Kidney epithelial cell (primary cell): ENCODE measurements at places on chromosomes 7 and 10. TPM values are rescaled to one million over a fixed set of nuclear protein-coding genes. Genes with fewer than 3 reads are reported as not detected.

DNA sequence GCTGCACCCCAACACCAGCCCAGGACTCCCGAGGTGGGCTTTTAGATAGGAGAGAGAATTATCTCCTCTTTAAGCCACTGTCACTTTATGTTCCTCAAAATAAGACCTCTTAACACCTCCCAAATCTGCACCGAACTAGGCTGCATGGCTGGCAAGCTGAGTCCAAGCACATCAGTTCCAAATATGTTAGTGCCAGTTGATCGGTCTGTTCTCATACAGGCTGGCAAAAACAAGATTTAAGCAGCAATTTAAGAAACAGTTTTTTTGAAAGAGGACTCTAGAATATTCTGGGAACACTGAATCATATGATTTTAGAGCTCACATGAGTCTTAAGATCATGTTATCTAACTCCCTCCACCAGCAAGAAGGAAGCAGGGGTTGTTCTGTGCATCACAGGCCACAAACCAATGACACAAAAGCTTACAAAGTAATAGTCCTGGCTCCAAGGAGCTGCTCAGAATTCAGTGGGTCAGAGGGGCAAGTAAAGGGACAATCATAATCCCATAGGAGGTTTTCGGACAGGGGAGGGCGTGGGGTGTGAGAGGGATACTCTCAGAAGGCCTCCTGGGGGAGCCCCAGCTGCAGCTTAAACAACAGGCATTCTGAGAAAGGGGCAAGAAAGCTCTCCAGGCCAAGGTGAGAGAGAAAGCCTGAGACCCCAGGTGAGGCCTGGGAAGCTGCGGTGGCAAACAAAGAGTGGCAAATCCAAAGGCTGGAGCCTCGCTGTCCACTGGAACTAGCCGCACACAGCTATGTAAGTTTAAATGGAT is 7.1 kb downstream of the COBL start:
- no peak for DNase-seq

GRCh38 chr10:35907548-35907947 is 265.5 kb upstream of the FZD8 start:
- no peak for DNase-seq

- DNase-seq: no peak
Measured at GRCh38 chr10:34291466-34292193, 523.5 kb downstream of the PARD3 start.

DNA sequence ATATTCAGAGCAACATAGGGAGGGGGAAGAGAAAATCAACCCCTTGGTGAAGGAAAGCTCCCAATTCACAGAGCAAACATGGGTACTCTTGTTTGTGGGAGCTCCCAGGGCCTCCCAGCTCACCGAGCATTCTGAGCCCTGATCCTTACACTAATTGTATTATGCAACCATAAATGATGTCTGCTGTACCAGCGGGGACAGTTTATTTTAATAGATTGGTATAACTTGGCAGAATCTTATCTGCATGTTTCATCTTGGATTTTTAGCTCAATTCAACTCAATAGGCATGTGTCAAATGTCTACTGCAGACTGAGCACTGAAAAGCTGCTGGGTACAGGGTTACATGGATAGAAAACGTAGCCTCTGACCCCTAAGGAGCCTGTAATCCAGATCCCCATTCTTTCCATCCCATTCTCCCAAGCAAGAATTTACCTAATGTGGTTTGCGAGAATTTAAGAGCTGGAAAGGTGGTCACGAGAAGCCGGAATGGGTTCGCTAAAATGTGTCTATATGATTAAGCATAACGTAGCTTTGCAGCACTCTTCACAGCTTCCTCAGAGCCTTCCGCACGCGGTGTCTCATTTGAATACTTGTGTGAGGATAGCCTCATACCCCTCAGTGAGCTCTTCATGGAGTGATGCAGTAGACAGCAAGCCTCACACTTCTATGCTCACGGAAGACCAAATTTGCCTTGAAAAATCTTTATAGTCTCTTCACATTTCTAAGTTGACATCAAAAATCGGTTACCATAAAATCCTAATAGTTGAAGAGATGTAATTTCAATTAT is 18.3 kb downstream of the EGFR start:
- no peak for DNase-seq

The POLR2J2 gene
- 0.14 and 1.2 TPM in 2 replicates for total RNA-seq

- DNase-seq: no peak
Measured at GRCh38 chr10:88642209-88642608, 22.0 kb upstream of the LIPF start.

DNA sequence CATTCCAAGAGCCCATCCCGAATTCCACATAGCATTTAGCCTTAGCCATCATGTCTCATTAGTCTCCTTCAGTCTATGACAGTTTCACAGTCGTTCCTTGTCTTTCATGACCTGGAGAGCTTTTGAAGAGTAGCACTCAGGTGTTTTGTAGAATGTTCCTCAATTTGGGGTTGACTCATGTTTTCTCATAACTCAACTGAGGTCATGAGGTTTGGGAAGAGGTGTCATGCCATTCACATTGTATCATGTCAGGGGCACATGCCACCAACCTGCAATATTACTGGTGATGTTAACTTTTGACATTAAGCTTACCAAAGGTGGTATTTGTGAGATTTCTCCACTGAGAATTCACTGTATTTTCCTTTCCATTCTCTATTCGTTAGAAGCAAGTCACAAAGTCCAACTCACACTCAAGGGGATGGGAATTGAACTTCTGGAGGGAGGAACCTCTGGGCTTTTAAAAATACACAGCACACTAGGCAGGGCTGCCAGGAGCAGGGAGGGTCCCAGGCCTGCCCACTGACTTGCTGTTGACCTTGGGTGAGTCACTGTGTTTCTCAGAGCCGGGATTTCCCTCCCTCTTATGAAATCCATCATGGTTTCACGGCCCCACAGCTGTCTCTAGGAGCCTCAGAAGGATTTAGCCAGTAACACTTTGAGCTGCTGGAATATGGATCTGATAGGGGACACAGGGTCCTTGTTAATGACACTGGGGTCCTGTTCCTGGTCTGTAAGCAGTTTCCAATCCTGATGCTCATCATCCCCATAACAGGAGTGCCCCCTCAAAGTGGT is 74.4 kb upstream of the TCF7L2 start:
- DNase-seq: peak; percentile 39

The PCLO gene
- 4.7 and 7.4 TPM in 2 replicates for total RNA-seq

DNA sequence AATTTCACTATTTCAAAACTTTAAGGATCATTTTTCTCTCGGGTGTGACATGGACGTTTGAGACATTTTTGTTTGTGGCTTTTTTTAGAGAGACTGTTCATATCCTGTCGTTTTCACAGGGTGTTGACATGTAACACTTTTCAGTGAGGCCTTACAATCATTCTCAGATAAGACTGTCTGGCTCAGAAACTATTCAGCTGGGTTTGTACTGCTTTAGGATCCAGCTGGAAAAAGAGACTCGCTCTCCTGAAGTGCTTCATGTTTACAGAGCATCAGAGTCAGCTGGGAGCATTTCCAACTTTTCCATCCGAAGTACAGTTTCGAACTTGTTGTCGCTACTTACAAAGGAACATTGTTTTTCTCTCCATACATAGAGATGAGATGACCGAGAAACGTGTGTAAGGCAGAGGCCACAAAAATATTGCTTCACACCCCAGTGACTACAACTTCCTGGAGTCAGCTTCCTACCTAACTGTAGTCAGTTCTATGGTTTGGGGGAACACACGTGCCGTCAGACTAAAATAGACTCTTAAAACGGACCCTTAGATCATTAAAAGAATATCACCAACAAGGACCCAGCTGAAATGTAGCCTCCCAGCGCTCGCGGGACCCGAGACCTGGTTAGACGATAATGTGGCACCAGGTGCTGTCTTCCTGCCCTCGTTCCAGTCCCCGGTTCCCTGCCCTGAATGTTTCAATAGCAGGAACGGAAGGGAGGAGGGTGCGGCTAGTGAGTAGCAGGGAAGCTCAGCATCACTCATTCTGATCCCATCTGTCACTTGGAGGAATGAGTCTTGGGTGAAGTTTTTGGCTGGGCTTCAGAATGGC is 78.0 kb downstream of the MKI67 start:
- DNase-seq: no peak

GRCh38 chr10:59324597-59324996 is 37.8 kb downstream of the FAM13C start:
- DNase-seq: no peak

- no peak for DNase-seq
Measured at GRCh38 chr7:19101909-19102308, 15.5 kb downstream of the TWIST1 start.

The AQP1 gene
- total RNA-seq: 1.6 and 2.5 TPM in 2 replicates

The SPDYE8 gene
- total RNA-seq: not detected in 2 replicates

DNA sequence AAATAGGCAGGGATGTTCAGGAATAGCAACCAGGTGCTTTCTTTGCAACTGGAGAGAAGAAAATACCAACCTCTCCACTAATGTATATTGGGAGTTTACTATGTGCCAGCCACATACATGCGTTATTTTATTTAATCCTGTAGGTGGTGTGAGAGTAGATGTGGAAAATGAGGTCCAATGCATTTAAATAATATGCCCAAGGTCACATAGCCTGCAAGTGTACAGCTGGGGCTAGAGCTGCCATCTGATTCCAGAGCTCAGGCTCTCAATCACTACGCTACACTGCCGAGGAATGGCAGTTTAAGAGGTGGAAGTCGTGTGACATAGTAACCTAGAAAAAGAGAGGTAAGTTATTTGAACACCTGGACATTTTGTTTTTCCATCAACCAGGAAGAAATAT is 277.0 kb downstream of the EXOC4 start:
- DNase-seq: no peak

GRCh38 chr10:13831711-13832141 is 245.0 kb downstream of the PRPF18 start:
- DNase-seq: no peak

DNA sequence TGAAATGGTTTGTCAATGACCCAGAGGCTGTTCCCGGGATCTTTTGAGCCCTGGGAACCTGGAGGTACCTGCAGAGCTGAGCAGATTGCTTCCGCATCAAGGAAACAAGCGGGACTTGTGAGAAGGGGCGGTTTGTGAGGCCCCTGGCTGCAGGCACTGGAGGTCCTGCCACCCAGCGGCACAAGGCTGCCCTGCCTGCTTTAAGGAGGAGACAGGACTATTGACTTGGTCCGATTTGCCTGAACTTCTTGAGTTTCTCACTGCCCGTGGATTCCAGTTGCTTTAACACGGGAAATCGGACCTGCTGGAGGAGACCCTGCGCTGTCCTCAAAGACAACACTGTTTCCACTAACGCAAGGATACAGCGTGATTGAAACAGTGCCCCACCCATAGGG is 130.1 kb downstream of the DNAJB6 start:
- DNase-seq: no peak

GRCh38 chr7:158361326-158361946 is 226.2 kb downstream of the PTPRN2 start:
- DNase-seq: no peak

- no peak for DNase-seq
Measured at GRCh38 chr7:74253331-74253730, 868 bp downstream of the RFC2 start.

GRCh38 chr10:72087392-72087968 is 871 bp downstream of the SPOCK2 start:
- DNase-seq: no peak

The SAP25 gene
- 0.62 TPM in 1 of 2 replicates, not detected in the other for total RNA-seq

- no peak for DNase-seq
Measured at GRCh38 chr10:71255808-71256660, 43.7 kb downstream of the UNC5B start.

The ITGA8 gene
- total RNA-seq: 0.13 and 0.14 TPM in 2 replicates

GRCh38 chr10:119769886-119770285 is 44.0 kb downstream of the INPP5F start:
- no peak for DNase-seq
